ENCODE measurements at places on chromosomes 1 and 21.

- no peak for DNase-seq
Measured at GRCh38 chr1:38082769-38083263, 36.2 kb upstream of the POU3F1 start.

- DNase-seq: no peak
Measured at GRCh38 chr1:207228987-207229386, 92.5 kb upstream of the CD55 start.

GRCh38 chr1:61140778-61141177, 58.4 kb downstream of the NFIA start:
- DNase-seq: no peak

DNA sequence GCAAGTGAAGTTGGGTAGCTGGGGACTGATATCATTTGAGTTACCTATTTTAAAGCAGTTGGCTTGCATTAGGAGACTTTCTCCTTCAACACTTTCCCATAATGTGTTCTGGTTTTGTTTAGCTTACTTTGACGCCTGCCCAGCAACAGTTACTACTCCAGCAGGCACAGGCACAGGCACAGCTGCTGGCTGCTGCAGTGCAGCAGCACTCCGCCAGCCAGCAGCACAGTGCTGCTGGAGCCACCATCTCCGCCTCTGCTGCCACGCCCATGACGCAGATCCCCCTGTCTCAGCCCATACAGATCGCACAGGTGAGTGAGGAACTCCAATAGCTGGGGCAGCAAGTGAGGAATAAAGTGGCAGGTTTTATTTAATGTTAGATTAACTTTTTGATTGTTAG, 144.3 kb downstream of the CD247 start:
- DNase-seq: no peak

DNA sequence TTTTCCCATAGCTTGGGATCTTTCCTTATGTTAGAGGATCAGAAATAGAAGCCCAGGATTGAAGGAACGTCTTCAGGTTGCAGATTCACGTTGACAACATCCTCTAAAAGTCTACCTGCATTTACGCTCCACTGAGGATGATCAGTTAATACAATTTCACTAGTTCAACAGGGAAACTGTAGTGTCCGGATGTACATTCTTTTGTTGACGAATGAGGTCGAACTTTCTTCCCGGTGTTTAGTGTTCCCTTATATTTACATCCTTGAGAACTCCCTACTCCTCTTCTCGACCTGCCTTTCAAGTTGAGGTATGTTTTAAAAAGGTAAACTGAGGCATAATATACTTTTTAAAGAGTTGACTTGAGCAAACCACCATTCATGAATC, 74.8 kb downstream of the SIK1 start:
- no peak for DNase-seq

DNA sequence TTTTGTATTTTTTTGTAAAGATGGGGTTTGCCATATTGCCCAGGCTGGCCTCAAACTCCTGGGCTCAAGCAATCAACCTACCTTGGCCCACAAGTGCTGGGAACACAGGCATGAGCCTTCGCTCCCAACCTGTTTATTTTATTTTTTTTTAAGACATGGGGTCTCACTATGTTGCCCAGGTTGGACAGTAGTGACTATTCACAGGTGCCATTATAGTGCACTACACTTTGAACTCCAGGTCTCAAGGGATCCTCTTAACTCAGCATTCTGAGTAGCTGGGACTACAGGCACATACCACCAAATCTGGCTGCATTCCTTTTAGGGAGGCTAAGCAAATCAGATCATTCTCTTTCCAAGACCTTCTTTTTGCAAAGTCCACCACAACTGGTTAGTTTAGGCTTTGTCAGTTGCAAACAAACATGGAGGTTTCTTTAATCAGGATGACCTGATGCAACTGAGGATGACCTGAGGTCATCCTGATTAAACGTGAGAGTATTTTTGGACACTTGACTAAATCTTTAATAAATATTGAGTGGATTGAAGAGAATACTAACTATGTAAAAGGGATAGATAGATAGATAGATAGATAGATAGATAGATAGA, 30.0 kb upstream of the RALGPS2 start:
- no peak for DNase-seq

DNA sequence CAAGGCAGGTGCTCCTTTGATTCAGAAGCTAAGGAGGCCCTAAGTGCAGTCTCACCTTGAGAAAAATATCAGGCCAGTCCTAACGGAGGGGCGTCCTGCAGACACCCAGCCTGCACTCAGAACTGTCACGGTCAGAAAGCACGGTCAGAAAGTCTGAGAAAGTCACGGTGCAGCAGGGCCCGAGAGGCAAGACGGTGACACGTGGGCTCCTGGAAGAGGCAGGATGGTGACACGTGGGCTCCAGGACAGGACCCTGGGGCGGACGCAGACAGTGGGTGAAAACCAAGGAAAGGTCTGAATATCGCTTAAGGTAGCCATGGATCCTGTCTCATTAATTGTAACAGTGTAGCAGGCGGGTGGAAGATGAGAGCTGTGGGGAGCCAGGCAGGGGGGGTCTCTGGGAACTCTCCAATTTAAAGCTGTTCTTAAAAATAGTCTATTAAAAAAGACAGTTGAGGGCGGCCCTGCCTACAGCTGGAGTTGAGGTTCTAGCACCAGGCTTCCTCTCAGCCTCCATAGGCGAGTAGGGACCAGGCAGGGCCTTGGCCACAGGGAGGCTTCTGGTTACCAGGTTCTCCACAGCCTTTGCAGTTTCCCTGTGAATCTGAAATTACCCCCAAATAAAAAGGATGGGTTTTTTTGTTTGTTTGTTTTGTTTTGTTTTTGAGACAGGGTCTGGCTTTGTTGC, 65.2 kb downstream of the FAAP20 start:
- DNase-seq: no peak

- DNase-seq: no peak
Measured at GRCh38 chr1:246005067-246005466, 502.0 kb downstream of the SMYD3 start.

- no peak for DNase-seq
Measured at GRCh38 chr21:33569991-33570390, 18.5 kb downstream of the DONSON start.

GRCh38 chr1:170567214-170567613, 35.2 kb downstream of the GORAB start:
- no peak for DNase-seq

- no peak for DNase-seq
Measured at GRCh38 chr1:70518106-70518505, 107.0 kb downstream of the CTH start.

DNA sequence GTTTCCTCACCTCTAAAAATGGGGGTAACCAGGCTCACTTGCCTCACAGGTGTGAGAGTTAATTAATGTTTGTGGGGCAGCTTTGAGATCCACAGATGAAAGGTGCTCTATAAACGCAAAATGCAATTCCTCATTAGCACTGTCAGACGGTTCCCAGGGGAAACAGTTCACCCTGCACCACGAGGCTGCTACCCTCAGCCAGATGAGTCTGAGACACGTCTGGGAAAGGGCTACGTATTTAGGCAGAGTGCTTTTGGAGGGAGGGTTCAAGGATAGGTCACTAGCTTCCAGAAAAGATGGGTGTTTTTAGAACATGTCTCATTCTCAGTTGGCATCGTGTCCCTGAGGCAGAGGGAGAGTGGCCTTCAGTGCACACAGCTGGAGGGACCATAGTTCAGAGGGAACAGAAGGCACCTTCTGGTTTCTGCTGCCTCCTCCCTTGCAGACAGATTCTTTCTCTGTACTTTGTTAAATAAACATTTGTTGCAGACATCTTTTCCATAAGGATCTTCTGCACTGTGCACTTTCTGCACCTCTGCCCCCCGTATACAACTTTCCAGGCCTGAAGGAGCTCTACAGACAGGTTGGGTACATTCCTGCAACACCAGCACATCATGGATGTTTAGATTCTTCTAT, 139.9 kb downstream of the CLIC6 start:
- no peak for DNase-seq

DNA sequence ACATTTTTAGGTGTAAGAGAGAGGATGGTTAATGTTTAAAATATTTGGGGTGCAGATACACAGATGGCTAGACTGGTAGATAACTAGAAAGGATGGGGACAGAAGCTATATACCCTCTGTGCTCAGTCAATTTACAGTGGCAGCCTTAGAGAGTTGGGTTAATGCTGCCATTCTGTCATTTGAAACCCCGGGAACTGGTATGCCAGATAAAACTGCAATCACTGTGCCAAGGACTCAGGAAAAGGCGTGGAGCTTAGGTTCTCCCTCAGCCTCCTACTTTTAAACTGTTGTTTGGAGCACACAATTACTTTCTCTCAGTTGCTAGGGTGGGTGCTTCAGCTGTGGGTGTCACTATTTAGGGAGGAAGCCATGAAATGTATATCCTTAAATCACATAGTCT, 90.0 kb upstream of the HNRNPU start:
- no peak for DNase-seq

DNA sequence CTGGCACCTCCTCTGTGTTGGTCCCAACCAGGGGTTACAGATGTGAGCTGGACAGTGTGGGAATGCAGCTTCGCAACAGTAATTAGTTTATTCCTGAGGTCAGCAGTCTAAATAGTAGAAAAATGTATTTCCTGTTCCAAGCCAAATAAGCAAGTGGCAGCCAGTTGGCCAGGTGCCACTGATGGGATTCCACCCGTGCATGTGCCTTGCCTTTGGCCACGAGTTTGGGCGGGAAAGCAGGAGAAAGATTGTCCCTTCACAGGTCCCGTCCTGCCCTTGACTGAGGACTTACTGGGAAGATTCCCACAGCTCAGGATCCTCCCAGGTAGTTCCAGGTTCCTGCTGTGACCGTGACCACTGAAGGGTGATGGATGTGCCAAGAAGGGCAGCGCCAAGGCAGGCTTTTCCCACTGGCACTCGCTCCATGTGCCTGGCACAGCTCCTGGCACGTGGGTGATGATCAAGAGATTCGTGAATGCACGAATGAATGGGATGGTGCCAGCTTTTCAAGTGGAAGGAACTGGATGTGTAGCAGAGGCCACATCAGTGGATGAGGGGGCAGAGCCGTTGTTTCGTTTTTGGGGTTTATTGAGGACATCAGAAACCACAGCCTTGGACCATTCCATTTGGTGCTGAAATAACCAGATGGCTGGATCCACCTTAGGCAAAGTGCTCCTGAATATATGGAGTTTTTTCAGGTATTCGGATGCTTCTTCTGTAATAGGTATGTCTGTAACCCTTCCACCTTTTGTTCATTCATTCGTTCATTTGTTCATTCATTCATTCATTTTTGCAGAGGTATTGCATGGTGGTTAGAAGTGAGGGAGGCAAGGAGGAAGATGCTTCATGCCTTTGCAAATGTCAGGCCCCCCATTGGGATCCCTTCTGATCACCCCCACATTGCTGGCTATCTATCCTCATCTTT, 62.4 kb upstream of the WNT4 start:
- no peak for DNase-seq

GRCh38 chr1:51926171-51926812, 47.8 kb upstream of the NRDC start:
- DNase-seq: no peak

DNA sequence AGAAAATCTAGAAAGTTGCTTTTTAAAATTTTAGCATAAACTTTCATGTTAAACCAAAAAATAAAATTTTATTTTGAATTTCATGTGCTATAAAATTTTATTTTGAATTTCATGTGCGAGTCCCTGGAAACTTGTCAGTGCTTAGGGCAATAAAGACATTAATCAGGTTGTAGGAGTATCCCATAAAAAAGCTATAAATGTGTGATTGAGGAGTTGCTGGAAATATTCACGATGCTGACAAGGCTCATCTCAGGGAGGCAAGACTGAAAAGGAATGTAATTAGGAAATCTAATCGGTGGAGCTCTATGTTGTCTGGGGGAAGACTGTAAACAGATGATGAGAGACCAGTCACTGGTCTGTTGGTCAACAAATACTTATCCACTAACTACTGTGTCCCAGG, 117.9 kb downstream of the LRIG2 start:
- no peak for DNase-seq

DNA sequence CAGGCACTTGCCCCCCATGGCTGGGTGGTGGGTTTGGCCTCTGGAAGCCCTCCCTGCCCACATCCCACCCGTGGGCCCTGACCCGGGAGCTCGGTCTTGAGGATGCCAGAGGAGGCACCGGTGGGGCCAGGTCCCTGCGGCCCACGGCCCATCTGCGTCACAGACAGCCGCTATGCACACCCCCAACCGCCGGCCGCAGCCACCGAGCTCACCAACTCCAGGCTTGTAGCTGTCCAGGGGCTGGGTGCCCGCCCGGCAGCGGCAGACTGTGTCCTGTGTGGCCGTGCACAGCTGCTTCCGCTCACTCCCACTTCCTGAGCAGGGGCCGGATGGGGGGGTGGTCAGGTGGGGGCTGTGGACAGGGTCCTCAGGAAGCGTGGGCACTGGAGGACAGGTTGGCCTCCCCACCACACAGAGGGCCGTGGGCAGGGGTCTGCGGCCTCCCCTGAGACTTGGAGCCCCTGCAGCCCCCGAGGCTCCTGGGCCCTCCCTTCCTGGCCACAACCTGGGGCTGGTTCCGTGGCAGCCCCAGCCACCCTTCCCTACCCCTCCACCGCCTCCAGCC, 1.1 kb downstream of the TNFRSF4 start:
- DNase-seq: no peak

GRCh38 chr21:41419921-41420862, 5.8 kb upstream of the MX1 start:
- peak; percentile 14 for DNase-seq

DNA sequence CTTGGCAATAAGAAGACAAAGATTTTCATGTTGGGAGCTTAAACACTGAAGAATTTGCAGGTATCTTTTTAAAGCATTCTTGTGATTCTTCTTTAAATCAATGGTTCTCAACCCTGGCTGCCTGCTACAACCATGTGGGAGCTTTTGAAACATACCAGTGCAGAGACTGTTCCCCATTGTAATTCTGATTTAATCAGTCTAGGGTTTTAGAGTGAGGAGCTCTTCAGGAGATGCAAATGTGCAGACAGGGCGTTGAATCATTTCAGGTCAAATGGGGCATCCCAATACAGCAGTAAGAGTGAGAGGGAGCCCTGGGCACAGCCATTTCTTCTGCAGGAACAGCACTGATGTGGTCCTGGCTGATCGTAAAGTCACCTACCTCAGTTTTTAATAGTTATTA, 24.3 kb downstream of the KCNJ6 start:
- no peak for DNase-seq

- no peak for DNase-seq
Measured at GRCh38 chr1:100775483-100775882, 55.9 kb downstream of the VCAM1 start.

DNA sequence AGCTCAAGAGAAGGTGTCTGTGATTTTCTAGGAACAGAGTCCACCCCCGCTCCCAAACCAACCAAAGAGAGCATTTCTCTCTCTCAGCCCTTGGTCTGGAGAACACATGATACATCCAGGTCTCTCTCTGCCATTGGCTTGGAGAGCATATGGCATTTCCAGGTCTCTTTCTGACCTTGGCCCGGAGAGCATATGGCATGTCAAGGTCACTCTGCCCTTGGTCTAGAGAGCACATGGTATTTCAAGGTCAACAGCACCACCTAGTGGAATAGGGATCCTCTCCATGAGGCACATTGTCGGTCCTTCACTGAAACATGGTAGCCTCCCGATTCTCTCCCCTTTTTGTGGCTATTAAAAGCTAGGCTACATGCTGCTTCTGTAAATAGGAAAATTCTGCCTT, 437.7 kb upstream of the OLFM3 start:
- DNase-seq: no peak

GRCh38 chr21:42238185-42238934, 19.4 kb downstream of the ABCG1 start:
- no peak for DNase-seq

All from NCI-H1417 treated with DMSO at 0.1 percent for 48 hours (cell line).